ENCODE measurements at places on chromosomes 11 and 22.

DNA sequence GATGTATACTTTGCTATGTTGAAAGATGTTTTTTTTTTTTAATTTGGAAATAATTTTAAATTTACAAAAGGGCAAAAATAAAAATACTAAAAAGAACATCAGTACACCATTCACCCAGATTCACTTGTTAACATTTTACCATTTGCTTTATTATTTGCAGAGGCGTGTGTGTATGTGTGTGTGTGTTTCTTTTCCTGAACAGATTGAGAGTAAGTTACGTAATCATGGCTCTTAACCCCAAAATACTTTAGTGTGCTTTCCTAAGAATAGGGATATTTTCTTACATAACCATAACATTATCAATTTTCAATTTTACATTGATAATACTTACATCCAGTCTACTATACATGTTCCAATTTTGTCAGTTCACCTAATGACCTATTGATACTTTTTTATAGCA lies 91.5 kb upstream of the HORMAD2 start:
- no peak for DNase-seq

DNA sequence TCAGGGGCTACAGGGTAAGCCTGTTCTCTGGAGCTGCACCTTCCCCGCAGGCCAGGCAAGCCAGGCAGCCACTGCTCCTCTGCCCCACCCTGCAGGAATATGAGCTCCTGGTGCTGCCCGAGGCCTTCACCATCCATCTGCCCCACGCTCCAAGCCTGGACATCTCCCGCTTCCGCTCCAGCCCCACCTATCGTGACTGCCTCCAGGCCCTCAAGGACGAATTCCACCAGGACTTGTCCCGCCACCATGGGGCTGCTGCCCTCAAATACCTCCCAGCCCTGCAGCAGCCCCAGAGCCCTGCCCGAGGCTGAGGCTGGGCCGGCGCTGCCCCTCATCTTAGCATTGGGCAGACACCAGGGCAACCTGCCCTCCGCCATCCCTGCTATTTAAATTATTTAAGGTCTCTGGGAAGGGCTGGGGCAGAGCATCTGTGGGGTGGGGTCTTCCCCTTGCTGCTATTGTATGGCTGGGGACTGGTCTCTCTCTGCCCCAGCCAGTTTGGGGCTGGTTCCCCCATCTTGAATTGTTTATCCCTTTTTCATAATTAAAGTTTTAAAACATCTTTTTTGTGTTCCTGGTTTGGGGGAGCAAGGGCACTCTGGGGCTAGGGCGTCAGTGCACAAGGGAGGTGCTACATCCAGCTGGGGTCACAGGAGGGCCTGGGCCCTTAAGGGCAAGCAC lies 6.2 kb downstream of the LARGE2 start:
- DNase-seq, result no peak

GRCh38 chr22:36872084-36872483 lies 11.3 kb downstream of the NCF4 start:
- no peak for DNase-seq

- peak; percentile 32 for DNase-seq
Measured at GRCh38 chr11:62324731-62325556, 12.3 kb upstream of the ASRGL1 start.

- DNase-seq, result no peak
Measured at GRCh38 chr11:29075726-29076125, 941.1 kb downstream of the KCNA4 start.

DNA sequence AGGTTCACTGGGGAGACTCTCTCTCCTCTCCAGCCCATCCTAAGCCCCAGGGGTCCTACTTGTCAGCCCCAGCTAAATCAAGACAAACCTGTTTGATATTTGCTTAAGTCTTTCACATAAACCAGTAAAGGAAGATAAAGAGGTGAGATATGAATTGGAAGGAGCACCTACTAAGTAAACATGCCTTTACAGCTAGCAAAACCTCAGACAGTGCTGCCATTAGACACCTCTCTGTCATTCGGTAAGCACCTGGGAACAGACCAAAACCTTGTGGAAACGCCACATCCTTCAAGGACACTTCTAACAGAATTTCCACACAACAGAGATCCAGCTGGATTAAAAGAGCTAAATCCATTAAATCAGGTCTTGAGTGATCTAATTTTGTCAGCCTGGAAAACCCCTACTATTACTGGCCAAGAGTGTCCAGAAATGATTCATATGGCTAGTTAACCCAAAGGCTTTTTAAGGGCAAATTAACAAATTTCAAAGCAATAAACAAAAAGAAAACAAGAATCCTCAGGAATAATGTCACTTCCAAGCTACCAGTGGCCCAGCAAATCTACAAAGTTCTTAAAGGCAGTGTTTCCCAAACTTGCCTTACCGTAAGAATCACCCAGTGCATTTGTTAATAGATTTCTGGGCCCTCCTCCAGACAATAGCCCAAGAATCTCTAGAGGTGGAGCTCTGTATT lies 2.4 kb downstream of the VPS37C start:
- no peak for DNase-seq
